Psoas muscle (tissue), 8 donors: ENCODE measurements at places on chromosomes 13 and 19. TPM values are rescaled to one million over a fixed set of nuclear protein-coding genes. Genes with fewer than 3 reads are reported as not detected.
A peak's percentile ranks its signal among the peaks of the same experiment; 100 is the strongest.

DNA sequence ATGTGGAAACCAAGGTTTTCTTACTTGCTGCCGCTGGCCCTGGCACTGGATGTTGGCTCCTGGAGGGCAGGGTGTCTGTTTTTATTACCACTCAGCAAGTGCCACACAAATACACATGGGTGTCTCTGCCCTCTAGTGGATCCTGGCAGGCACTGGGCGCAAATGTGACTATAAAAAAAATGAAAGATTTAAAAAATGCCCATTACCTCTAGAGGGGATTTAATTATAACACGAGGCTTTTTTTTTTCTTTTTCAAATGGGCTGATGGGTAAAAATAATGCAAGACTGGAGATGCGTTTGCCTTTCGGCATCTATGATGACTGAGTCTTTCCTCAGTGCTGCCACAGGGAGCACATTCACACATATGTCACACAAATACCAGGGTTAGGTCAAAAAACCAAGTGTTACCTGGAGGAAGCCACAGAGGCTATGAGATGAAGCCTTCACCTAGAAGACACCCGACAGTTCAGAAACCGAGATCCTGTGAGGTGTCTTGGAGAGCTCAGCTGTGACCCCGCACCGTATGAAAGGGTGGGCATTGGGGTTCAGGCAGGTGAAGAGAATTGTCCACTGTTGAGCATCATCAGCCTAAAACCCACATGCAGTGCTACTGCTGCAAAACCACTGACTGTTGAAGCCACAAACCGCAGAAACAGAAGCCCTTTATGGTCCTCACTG is 25.7 kb downstream of the CHAMP1 start:
- peak; percentile 62 for DNase-seq
- H3K27ac ChIP-seq: no peak overlapping the region
- H3K27me3 ChIP-seq: no peaks in the 10 kb centered on the region
- no peak overlapping the region for H3K4me3 ChIP-seq
- H3K36me3 ChIP-seq: no peaks in the 10 kb centered on the region
- H3K4me1 ChIP-seq: no peaks in the 10 kb centered on the region

Gene IFNL2
- total RNA-seq: not detected

- H3K4me1 ChIP-seq: peaks cover 24% of the 10 kb centered on the region
- no peak overlapping the region for H3K4me3 ChIP-seq
- DNase-seq: peak; percentile 41
- peak overlapping the region; percentile 30 for H3K27ac ChIP-seq
- no peaks in the 10 kb centered on the region for H3K27me3 ChIP-seq
- no peaks in the 10 kb centered on the region for H3K36me3 ChIP-seq
Observed at GRCh38 chr13:43303033-43303729, 279.8 kb downstream of the DNAJC15 start.

DNA sequence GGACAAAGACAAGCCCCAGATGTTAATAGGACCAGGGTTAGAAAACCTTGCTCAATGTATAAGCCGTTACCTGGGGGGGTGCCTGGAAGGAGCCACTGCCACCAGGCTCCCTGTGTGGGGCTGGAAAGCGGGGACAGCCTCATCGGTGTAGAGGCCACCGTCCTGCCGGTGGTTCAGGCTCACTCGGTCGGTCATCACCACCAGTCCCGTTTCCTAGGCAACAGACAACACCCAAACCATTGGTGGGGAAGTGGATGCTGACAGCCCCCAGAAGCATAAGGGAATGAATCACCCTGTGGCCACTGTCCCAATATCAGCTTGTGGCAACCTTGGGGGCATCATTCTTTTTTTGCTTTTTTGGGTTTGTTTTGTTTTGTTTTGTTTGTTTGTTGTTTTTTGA is 55.8 kb downstream of the CPAMD8 start:
- no peak overlapping the region for H3K27ac ChIP-seq
- H3K27me3 ChIP-seq: no peaks in the 10 kb centered on the region
- H3K4me3 ChIP-seq: no peak overlapping the region
- H3K4me1 ChIP-seq: no peaks in the 10 kb centered on the region
- H3K36me3 ChIP-seq: no peaks in the 10 kb centered on the region
- DNase-seq: no peak

GRCh38 chr19:10003271-10003670 is 7.0 kb downstream of the COL5A3 start:
- H3K36me3 ChIP-seq: no peaks in the 10 kb centered on the region
- no peaks in the 10 kb centered on the region for H3K27me3 ChIP-seq

GRCh38 chr19:39139971-39140453 is 14.4 kb downstream of the PAK4 start:
- H3K4me1 ChIP-seq: no peaks in the 10 kb centered on the region
- DNase-seq: no peak
- no peak overlapping the region for H3K4me3 ChIP-seq
- H3K36me3 ChIP-seq: no peaks in the 10 kb centered on the region
- no peaks in the 10 kb centered on the region for H3K27me3 ChIP-seq

DNA sequence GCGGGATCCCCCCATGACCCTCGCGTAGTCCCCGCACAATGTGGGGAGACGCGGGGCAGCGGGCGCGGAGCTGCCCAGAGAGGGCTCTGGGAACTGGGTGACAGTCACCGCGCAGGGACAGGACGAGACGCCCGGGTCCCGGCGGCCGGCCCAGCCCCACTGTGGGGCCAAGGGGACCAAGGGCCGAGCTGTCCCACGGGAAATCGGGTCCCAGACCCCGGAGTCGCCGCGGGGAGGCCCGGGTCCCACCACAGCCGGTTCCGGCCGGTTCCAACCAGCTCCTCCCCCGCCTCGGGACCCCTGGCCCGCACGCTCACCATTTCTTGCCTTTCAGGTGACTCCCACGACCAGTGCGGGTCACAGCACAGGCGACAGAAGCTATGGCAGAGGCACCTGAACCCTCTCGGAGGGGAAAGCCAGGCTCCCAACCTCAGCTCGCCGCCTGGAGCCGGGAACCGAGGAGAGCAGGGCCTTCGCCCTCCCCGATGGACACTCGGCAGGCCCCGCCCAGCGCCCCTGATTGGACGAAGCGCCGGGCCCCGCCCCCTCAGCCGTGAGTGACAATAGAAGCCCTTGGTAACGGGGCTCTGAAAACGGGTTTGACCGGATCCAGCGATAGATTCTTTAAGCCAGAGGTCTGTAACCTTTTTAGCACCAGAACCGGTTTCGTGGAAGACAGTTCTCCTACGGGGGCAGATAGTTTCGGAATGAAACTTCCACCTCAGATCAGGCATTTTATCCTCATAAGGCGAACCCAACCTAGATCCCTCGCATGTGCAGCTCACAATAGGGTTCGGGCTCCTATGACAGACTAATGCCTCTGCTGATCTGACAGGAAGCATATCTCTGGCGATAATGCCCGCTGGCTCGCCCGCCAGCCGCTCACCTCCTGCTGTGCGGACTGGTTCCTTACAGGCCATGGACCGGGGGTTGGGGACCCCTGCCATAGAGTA is at the start of gene ZNF433:
TSS of gene ZNF433 (minus strand) at position 460 of the 953 bp plus-strand sequence. CDS start at position 320, 140 bp downstream.
- H3K27ac ChIP-seq: peak within 1 kb of the TSS; percentile 93
- peak; percentile 95 for DNase-seq
- H3K4me1 ChIP-seq: peaks cover 8% of the 10 kb centered on the region
- no peaks in the 10 kb centered on the region for H3K36me3 ChIP-seq

DNA sequence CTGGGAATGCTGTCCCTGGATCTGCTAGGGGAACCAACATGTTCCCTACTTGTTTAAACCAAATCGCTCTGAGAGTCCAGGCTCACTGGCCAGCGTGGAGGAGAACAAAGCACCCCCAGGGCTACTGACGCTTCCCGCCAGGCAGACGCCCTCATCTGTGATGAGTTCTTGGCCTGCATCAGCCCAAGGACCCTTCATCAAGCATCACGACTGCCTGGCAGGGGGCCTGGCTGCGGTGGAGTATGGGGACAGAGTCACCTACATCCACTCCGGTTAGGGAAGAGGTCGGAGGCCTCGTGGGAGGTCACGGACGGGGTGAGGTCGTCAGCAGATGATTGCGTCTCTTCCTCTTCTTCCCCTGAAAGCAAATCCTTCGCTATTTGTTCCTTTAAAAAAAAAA is 17.7 kb downstream of the MIER2 start:
- H3K27ac ChIP-seq: no peak overlapping the region
- H3K4me3 ChIP-seq: no peak overlapping the region
- H3K36me3 ChIP-seq: peaks cover 85% of the 10 kb centered on the region
- H3K27me3 ChIP-seq: no peaks in the 10 kb centered on the region
- no peaks in the 10 kb centered on the region for H3K4me1 ChIP-seq

GRCh38 chr19:5314012-5314906 is 26.4 kb downstream of the PTPRS start:
- no peak overlapping the region for H3K27ac ChIP-seq
- no peaks in the 10 kb centered on the region for H3K27me3 ChIP-seq
- no peaks in the 10 kb centered on the region for H3K4me1 ChIP-seq
- H3K4me3 ChIP-seq: no peak overlapping the region
- no peak for DNase-seq
- H3K36me3 ChIP-seq: no peaks in the 10 kb centered on the region

Gene USHBP1
- total RNA-seq: 2.6 TPM

- no peak overlapping the region for H3K27ac ChIP-seq
- no peaks in the 10 kb centered on the region for H3K27me3 ChIP-seq
- DNase-seq: no peak
- no peaks in the 10 kb centered on the region for H3K36me3 ChIP-seq
- no peak overlapping the region for H3K4me3 ChIP-seq
- H3K4me1 ChIP-seq: no peaks in the 10 kb centered on the region
Observed at GRCh38 chr13:20001366-20002190, 43.1 kb downstream of the ZMYM2 start.

Gene PRX
- 3.3 TPM for total RNA-seq

DNA sequence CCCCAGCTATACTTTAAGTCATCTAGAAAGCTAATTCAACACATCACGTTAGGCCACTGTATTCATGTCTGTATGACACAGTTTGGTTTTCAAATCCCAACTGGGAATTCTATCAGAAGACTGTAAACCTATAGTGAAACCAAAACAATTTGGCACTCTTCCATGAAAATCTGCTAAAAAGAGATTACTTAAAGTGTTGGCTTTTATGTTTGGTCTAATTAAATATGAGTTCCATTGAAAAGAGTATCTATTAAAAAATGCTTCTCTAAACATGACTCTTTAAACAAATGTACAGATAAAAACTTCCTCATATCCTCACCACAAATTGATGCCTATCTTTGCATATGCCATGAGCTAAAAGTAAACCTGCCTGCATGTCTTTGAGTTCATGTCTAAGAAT is 25.4 kb downstream of the PCDH9 start:
- H3K36me3 ChIP-seq: no peaks in the 10 kb centered on the region
- no peaks in the 10 kb centered on the region for H3K27me3 ChIP-seq
- H3K4me1 ChIP-seq: no peaks in the 10 kb centered on the region
- no peak overlapping the region for H3K4me3 ChIP-seq
- no peak for DNase-seq

DNA sequence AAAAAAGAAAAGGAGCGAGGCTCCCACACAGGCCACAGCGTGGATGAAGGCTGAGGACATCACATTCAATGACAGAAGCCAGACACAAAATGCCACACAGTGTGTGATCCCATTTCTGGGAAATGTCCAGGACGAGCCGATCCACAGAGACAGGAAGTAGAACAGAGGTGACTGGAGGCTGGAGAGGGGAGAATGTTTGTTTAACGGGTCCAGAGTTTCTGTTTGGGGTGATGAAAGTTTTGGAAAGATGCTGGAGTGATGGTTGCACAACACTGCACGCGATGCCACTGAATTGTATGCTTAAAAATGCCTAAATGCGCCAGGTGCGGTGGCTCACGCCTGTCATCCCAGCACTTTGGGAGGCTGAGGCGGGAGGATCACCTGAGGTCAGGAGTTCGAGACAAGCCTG is 650 bp upstream of the FUT5 start:
- no peak overlapping the region for H3K4me3 ChIP-seq
- H3K27me3 ChIP-seq: peaks cover 4% of the 10 kb centered on the region
- H3K4me1 ChIP-seq: no peaks in the 10 kb centered on the region

Gene F2RL3
- total RNA-seq: 3.7 TPM

Gene ANKRD24
- 0.36 TPM for total RNA-seq

Gene CEACAM6
- 0.17 TPM for total RNA-seq

DNA sequence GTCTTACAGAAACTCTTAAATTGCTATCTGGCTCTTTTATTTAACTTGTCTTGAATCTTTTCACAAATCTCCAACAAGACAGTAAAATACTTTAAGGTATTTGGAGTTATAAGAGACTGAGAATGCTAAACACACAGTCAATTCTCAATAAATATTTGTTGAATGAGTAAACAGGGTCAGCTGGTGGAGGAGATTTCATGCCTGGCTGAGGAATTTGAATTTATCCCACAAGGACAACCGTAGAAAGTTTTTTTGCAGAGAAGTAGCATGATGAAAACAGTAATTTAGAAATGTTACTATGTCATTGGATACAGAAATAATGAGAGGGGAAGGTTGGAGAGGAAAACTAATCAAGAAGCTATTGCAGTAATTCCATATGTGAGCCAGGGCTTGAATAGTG is 1223.7 kb downstream of the PCDH17 start:
- no peaks in the 10 kb centered on the region for H3K36me3 ChIP-seq
- no peak overlapping the region for H3K4me3 ChIP-seq
- H3K4me1 ChIP-seq: no peaks in the 10 kb centered on the region
- H3K27ac ChIP-seq: no peak overlapping the region
- no peak for DNase-seq

DNA sequence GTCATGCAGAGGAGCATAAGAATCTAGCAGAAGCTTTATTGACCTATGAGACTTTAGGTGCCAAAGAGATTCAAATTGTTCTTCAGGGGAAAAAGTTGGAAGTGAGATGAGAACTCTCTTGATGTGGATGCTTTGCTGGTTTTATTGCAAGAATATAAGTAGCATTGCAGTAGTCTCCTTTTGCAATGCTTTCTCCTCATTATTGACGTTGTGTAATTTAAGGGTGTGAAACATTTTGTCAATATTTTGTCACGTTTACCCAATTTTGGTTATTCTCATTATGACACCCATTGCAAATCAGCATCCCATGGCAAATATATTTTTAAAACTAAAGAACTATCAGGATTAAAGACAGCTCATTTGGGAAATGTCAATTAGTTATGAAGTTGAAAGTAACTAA is 11.9 kb upstream of the LILRB5 start:
- no peaks in the 10 kb centered on the region for H3K36me3 ChIP-seq
- H3K27me3 ChIP-seq: peaks cover 3% of the 10 kb centered on the region
- H3K4me3 ChIP-seq: no peak overlapping the region
- H3K27ac ChIP-seq: no peak overlapping the region
- DNase-seq: no peak
- no peaks in the 10 kb centered on the region for H3K4me1 ChIP-seq

- no peak for DNase-seq
- H3K4me3 ChIP-seq: no peak overlapping the region
- H3K4me1 ChIP-seq: no peaks in the 10 kb centered on the region
- H3K27me3 ChIP-seq: no peaks in the 10 kb centered on the region
Observed at GRCh38 chr13:82947683-82948082, 934.6 kb downstream of the SLITRK1 start.

Gene C5AR2
- 0.43 TPM for total RNA-seq

Gene DMKN
- total RNA-seq: 0.63 TPM

- DNase-seq: no peak
- peak overlapping the region; percentile 28 for H3K4me3 ChIP-seq
- no peak overlapping the region for H3K27ac ChIP-seq
- no peaks in the 10 kb centered on the region for H3K4me1 ChIP-seq
- H3K36me3 ChIP-seq: no peaks in the 10 kb centered on the region
Observed at GRCh38 chr19:590396-590745, 690 bp downstream of the HCN2 start.
